ENCODE measurements at places on chromosomes 16 and 17. TPM values are rescaled to one million over a fixed set of nuclear protein-coding genes. Genes with fewer than 3 reads are reported as not detected.

GRCh38 chr16:29012913-29013553, 28.2 kb downstream of the LAT start:
- DNase-seq, result no peak

DNA sequence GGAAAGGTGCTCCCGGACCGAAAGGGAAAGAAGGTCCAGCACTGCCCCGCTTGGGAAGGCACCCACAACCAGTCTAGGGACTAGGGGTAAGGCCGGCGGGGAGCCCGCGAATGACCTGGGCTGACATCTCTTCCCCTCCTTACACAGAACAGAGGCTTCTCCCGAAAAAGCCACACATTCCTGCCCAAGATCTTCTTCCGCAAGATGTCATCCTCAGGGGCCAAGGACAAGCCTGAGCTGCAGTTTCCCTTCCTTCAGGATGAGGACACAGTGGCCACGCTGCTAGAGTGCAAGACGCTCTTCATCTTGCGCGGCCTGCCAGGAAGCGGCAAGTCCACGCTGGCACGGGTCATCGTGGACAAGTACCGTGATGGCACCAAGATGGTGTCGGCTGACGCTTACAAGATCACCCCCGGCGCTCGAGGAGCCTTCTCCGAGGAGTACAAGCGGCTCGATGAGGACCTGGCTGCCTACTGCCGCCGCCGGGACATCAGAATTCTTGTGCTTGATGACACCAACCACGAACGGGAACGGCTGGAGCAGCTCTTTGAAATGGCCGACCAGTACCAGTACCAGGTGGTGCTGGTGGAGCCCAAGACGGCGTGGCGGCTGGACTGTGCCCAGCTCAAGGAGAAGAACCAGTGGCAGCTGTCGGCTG, 1.5 kb downstream of the CNP start:
- no peak for DNase-seq

- no peak for DNase-seq
These were observed 42.3 kb downstream of the TNRC6A start for GRCh38 chr16:24771779-24772157.

- DNase-seq, result no peak
These were observed 230.1 kb downstream of the CBLN1 start for GRCh38 chr16:49051576-49051975.

DNA sequence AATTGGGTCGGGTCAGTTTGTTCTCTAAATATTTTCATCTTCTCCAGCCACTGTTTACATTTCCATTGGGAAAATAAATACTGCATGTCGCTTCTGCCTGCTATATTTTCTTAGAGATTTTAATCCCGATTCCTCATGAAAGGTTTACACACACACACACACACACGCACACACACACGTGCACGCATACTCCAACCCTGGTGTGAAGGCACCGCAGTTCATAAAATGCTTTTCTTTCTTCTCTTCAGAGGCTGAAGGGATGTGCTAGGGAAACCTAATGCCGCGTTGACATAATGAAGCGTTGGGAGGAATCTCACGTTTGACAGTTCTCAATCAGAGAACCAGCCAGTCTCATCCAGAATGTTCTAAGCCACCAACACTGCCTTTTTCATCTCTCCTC, 222.9 kb upstream of the IRX3 start:
- DNase-seq, result no peak

GRCh38 chr16:77387815-77388209, 47.0 kb downstream of the ADAMTS18 start:
- no peak for DNase-seq

GRCh38 chr16:84992717-84993075, 18.6 kb downstream of the ZDHHC7 start:
- no peak for DNase-seq

- no peak for DNase-seq
These were observed 25.5 kb downstream of the FOXK2 start for GRCh38 chr17:82545071-82545462.

GRCh38 chr17:5580969-5581368, 3.3 kb downstream of the NLRP1 start:
- DNase-seq, result no peak

GRCh38 chr17:78746263-78746948, 35.7 kb downstream of the CYTH1 start:
- no peak for DNase-seq

- DNase-seq, result no peak
These were observed at the start of gene LAT for GRCh38 chr16:28984619-28985135. LAT (plus strand) TSS chr16:28985052; CDS start chr16:28985418, 366 bp downstream.

GRCh38 chr17:41657176-41657754, 31.4 kb upstream of the EIF1 start:
- DNase-seq, result no peak

- DNase-seq, result no peak
These were observed 28.3 kb upstream of the TEX2 start for GRCh38 chr17:64291268-64291851.

DNA sequence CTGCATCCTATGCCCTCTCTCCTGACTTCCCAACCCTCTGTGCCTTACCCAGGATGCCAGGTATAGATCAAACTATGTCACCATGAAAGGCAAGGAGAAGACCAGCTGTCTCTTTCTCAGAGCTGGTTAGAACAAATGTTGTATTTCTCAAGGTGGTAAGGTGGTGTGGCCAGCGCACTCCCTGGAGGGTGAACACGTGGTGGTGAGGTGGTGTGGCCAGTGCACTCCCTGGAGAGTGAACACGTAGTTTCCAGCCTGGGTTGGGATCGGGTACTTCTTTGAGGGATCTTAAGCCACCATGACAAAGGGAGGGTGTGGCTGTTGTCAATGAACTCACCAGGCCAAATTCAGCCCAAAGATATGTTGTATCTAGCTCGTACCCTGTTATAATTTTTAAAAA, 26.8 kb downstream of the KATNIP start:
- DNase-seq, result no peak

Gene HAP1
- 1.1 TPM for polyA plus RNA-seq

Gene PHKG2
- 23.6 TPM for polyA plus RNA-seq

Gene TCAP
- polyA plus RNA-seq, result 0.80 TPM

Gene CCDC92B
- polyA plus RNA-seq, result 0.07 TPM

Gene SULT1A4
- polyA plus RNA-seq, result 20.3 TPM

Gene SDR42E2
- 0.16 TPM for polyA plus RNA-seq

Gene PDXDC1
- 101 TPM for polyA plus RNA-seq

Gene HOXB1
- 0.26 TPM for polyA plus RNA-seq

Gene NTN1
- 2.6 TPM for polyA plus RNA-seq
